Stimulated activated CD8-positive, alpha-beta memory T cell treated with anti-CD3 and anti-CD28 coated beads, Interleukin-15, amount 100 ng/mL, for 4 hours (primary cell): ENCODE measurements at places on chromosomes 5 and 9.

DNA sequence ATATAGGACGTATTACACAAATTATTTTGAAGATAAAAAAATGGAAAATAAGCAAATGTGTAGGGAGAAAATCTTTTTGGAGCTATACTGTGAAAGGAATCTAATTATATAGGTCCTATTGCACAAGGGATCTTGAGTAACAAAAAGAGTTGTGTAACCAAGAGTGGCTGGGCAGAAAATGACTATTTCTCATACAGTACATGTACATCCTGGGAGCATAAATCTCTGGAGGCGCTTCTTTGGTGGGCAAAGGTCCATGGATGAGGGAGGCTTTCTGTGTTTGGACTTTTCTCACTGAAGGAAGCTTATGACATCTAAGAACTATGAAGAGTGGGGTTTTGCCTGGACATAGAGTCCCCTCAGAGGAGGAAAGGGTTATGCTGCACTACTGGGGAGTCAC is 29.8 kb downstream of the ANKS6 start:
- no peak for DNase-seq

DNA sequence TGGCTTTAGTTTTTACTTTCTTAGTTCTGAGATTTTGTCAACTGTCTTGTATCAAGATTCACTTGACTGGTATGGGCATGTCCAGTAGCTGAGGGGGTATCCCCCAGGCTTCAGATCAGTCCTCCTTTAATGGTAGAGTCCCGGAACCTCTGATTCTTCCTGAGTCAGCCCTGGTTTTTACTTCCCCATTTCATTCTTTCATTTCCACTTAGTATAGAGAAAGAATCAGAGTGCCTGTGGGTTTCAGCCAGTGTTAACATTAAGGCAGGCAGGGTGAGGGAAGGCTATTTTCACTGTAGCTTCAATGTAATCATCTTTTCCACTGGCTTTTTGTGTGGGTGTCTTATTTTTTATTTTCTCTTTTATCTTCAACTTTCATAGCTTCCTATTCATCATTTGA is 8.3 kb upstream of the COMMD10 start:
- DNase-seq: no peak

- DNase-seq: no peak
Observed at GRCh38 chr5:44385291-44385900, 3.8 kb downstream of the FGF10 start.

DNA sequence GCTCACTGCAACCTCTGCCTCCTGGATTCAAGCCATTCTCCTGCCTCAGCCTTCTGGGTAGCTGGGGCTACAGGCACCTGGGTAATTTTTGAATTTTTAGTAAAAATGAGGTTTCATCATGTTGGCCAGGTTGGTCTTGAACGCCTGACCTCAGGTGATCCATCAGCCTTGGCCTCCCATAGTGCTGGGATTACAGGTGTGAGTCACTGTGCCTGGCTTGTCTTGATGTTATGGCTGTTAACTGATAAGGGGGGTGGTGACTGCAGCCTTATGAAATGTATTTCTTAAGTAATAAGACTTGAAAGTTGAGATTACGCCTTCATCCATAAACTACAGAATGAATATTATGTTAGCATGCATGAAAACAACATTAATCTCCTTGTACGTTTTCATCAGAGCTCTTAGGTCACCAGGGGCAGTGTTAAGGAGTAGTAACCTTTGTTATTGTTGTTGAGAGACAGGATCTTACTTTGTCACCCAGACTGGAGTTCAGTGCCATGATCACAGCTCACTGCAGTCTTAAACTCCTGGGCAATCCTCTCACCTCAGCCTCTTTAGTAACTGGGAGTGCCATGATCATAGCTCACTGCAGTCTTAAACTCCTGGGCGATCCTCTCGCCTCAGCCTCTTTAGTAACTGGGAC is 148.3 kb downstream of the ATP10B start:
- no peak for DNase-seq
